ENCODE measurements at places on chromosomes 7 and 10. TPM values are rescaled to one million over a fixed set of nuclear protein-coding genes. Genes with fewer than 3 reads are reported as not detected.

Gene ACSM6
- total RNA-seq, result not detected

GRCh38 chr7:75945297-75946168 is 30.6 kb downstream of the POR start:
- DNase-seq, result peak; percentile 26

- peak; percentile 74 for DNase-seq
Measured at GRCh38 chr7:22782616-22783232, 39.9 kb downstream of the TOMM7 start.

DNA sequence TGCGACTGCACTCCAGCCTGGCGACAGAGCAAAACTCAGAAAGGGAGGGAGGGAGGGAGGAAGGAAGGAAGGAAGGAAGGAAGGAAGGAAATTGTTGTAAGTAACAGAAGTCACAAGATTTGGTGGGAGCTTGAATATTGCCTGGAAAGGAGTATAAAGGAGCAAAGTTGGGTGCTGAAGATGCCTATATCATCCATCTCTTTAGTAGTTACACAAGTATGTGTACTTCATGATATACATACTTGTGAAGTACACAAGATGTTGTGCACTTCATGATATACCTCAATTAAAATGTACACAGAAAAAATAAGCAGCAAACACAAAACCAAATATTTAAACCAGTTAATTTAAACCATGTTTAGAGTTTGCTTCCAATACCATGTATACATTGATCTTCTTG is 1223.8 kb downstream of the SORCS3 start:
- no peak for DNase-seq

DNA sequence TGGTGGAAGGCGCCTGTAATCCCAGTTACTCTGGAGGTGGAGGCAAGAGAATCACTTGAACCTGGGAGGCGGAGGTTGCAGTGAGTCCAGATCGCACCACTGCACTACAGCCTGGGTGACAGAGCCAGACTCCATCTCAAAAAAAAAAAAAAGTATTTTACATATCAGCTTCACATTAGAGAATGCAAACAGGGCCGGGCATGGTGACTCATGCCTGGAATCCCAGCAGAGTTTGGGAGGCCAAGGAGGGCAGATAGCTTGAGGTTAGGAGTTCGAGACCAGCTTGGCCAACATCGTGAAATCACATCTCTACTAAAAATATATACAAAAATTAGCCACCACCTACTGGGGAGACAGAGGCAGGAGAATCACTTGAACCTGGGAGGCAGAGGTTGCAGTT is 31.6 kb downstream of the USP54 start:
- peak; percentile 14 for DNase-seq

DNA sequence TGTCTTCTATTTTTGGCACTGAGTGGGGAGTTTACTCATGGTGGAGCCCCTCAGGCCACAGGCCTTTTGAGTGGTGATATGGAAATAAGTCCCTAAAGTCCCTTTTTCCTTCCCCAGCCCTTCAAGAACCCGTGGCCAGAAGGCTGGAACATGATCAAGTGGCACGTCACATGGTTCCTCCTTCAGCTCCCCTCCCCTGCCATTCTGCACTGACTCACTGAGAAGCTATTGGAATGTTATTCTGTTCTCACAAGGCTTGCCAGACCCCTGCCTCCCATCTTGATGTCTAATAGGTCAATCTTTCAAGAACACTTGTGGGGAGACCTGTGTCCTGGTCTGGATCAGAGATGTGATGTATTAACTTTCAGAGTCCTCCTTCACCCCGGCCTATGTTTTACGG is 279.8 kb downstream of the SEC23IP start:
- DNase-seq, result no peak

DNA sequence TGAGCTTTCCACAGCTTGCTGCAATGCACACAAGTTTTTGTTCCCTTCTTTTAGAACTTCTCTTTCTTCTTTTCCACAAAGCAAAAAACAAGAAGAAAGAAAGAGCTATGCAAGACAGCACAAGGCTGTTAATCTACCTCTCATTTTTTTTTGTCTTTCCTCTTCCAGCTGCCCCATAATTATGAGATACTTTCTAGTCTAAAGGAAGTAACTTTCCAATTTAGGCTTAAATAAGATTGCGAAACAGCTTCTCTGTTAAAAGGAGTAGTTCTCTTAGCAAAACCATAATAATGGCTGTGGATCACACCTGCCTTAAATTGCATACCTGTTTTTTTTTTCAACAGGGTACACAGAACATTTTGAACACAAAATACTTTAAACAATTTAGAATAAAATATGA is 56.0 kb downstream of the NDUFB2 start:
- DNase-seq, result no peak

Gene PLPP4
- 16.4 TPM for total RNA-seq

Gene CPN1
- not detected for total RNA-seq
